GM10248 (cell line): ENCODE measurements at places on chromosomes 1 and 21.

DNA sequence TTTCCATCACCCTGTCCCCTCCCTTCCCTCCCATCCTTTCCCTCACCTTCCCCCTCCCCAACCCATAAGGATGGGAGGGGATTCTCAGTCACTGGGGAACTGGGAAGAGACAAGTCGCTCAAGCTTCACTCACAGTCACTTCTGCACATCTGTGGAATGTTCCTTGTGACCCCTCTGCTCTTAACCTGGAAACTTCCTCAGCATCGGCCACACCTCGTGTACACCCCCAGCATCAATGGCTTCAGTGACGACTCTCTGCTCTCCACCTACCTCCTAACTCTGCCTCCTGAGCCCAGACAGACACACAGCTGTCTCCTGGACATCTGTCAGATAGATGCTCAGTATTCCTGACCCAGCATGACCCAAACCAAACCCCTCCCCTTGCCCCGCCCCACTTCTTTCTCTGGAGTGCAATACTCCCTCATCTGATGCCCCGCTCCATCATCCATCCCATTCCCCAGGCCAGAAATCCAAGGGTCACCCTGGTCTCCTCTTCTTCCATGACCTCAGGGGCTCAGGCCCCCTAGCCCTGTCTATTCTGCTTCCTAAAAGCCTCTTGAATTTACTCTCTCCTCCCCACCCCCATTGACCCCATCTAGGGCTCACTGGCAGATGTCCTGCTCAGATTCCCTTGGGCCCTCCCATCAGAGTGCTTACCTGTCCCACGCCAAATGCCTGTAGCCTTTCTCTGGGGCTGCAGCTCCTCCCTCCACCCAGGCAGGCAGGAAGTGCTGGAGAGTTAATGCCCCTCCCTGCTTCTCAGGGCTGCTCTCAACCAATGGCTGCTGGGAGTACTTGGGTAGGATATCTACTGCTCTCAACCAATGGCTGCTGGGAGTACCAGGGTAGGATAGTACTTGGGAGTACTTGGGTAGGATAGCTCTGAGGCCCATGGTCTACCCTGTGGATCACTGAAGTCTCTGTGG lies 83.1 kb upstream of the CSF3R start:
- no peak for DNase-seq

DNA sequence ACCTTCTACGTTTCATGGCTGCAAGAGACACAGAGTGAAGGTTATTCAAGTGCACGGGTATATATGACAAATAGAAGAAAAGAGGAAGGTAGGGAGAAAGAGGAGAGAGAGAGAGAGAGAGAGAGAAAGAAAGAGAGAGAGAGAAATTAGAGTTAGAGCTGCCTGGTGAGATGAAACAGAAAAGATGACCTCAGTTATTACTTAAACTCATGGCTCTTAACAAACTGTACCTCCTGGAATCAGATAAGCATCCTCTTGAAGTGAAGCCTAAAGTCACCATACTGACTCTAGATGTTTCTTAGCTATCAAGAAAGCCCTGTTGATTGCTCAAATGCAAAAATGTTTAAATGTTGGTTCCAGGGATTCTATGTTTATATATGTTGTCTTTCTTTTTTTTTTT lies 597.7 kb upstream of the ZP4 start:
- no peak for DNase-seq

- DNase-seq: no peak
Observed at GRCh38 chr1:58774027-58774426, 9.8 kb downstream of the JUN start.

GRCh38 chr1:230876660-230877059 lies 8.3 kb upstream of the C1orf198 start:
- DNase-seq: no peak

GRCh38 chr1:39045231-39045630 lies 19.1 kb downstream of the NDUFS5 start:
- DNase-seq: no peak

GRCh38 chr1:53473463-53473862 lies 14.3 kb downstream of the DMRTB1 start:
- DNase-seq: no peak

- no peak for DNase-seq
Observed at GRCh38 chr1:231990388-231990787, 363.8 kb downstream of the DISC1 start.

DNA sequence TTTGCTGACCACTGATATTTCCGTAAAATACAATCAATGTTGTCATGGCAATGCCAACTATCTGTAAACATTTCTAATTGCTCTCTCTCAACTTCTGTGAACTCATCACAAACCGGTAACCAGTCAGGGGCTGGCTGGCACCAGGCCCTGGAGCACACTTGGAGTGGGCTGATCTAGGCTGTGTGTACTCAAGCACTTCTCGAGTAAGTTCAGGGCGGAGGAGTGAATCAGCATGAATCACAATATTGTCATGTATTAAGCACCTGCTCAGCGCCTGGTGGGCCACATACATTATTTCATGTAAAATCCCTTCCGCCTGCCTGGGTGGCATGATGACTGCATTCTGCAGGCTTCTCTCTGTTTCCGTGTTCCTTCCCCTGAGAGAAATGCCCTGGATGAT lies 212.4 kb downstream of the FOXD2 start:
- no peak for DNase-seq

- DNase-seq: no peak
Observed at GRCh38 chr1:235368428-235368827, 1.2 kb downstream of the TBCE start.

- DNase-seq: no peak
Observed at GRCh38 chr1:220730486-220730885, 17.6 kb upstream of the MTARC2 start.

DNA sequence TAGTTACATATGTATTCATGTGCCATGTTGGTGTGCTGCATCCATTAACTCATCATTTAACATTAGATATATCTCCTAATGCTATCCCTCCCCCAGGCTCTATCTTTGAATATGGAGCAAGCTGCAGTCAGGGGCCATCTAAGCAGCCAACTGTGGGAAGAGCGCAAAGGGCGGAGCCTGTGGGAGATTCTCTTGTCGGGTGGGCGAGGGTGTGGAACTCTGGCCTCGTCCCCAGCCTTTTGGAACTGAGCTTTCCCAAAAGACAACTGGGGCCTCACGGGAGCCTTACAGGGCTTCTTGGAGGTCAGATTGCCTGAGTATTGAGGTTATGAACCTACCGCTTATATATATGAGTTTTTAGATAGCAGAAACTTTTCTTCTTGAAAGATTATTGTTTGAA lies 117.2 kb downstream of the HHAT start:
- DNase-seq: no peak

DNA sequence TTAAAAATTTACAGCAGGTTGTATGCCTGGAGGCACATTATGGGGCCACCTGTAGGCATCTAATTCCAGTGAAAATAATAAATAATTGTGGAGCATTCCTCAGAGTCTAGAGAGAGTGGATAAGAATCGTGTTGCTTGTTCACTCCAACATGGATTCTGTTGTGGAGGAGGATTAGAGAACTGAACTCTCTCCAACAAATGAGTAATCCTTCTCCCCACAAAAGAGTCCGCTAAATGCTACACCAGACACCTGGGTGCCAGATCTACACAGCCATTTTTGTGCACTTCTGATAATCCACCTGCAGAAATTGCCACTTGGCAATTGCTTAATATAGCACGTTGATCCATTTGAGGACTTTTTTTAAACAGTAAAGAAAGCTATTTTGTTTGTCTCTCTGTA lies 113.7 kb upstream of the DPYD start:
- DNase-seq: no peak

DNA sequence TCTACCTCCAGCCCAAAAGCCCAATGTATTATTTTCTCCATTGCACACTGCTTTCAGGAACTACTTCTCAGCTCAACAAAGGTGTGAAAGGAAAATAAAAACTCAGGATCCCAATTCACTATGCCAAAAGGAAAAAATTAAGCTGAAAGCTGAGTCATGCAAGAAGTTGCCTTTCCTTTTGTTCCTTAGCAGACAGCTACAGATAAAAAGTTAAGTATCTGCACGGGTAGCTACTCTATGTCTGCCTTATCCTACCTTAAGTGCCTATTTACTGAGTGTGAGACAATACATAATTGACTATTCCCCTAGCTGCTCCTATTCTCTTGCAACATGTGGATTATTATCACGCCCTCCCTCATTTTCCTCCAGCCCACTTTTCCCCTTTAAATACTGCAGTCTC lies 84.1 kb downstream of the ADCY10 start:
- DNase-seq: no peak

- DNase-seq: no peak
Observed at GRCh38 chr1:181150842-181151241, 62.3 kb downstream of the IER5 start.

DNA sequence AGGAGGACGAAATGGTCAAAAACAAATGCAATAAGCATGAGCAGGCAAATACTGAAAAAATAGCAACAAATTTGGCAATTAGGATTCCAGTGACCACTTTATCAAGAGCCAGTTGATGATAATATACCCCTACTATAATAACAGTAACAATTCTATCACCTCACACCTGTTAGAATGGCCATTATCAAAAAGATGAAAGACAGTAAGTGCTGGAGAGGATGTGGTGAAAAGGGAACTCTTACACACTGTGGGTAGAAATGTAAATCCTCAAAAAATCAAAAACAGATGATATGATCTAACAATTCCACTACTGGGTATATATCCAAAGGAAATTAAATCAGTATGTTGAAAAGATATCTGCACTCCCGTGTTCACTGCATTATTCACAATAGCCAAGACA lies 114.3 kb upstream of the GFI1 start:
- DNase-seq: no peak

- no peak for DNase-seq
Observed at GRCh38 chr1:68904477-68904876, 407.6 kb upstream of the DEPDC1 start.

DNA sequence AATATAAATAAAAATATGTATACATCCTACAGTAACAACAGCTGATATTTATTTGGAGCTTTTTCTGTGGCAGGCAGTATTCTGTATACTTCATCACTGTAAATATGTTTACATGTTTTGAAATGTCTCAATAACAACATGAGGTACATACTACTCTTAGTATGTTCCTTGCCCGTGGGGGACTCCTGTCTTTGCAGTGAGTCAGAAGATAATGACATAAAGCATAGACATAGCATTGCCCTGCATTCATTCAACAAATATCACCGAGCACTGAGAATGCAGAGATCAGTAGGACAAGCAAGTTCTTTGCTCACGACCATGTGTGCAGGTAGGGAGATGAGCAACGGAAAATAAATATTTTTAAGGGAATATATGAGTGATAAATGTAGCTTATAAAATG lies 246.5 kb downstream of the LTN1 start:
- DNase-seq: no peak

- DNase-seq: no peak
Observed at GRCh38 chr1:4395158-4395557, 259.3 kb upstream of the AJAP1 start.

DNA sequence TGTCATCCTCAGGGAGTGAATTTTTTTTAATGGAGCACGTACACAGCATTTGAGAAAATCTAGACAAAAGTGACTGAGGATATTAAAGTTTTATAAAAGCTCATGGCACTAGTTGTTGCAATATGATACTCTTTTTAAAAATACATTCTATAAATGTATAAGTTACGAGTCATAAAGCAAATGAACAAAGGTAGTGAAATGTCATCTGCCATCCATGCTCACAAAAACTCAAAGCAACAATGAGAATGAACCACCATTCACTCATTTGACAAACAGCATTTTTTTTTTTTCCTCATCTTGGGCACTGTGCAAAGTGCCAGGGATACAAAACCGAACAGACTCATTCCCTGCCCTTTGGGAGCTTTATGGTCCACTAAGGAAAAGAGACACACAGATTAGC lies 38.7 kb downstream of the GPR137B start:
- DNase-seq: no peak

- DNase-seq: no peak
Observed at GRCh38 chr1:155984341-155984740, 6.0 kb upstream of the ARHGEF2 start.

DNA sequence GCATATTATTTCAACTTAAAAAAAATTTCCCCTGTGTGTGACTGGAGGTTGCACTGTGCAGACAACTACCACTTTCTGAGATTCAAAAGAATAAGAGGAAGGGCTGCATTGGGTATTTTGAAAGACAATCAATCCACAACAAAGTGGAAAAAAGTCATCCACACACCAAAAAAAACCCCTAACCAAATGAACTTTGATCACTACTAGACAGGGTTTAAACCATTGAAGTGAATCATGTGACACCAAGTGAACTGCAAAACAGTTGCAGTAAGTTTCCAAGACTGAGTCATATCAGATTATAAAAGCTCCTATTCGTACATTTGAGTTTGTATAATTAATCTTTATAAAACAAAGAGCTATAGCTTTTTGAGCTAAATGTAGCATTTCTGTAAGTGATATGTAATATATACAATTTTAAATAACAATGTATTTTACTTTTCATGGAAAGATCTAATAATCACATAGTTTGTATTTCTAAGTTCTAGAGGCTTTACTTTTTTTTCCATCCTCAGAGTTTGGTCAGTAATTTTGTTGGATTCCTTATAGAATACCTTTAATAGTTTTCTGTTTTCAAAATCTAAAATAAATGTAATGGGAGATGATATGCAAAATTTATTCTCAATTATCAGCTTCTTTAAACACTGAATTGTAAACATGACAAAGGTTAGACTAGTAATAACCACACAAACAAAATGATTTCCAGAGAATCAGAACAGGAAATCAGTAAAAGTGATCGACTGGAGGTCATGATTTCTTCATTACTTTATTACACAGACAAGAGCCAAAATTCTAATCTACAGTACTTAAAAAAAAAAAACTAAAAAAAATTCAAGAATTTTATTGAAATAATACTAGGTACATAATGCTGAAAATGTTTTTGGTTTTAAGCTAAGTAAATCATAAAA lies 50.5 kb upstream of the GFI1 start:
- peak; percentile 70 for DNase-seq

- DNase-seq: peak; percentile 86
Observed at GRCh38 chr1:26378088-26378878, 5.7 kb upstream of the ZNF683 start.

DNA sequence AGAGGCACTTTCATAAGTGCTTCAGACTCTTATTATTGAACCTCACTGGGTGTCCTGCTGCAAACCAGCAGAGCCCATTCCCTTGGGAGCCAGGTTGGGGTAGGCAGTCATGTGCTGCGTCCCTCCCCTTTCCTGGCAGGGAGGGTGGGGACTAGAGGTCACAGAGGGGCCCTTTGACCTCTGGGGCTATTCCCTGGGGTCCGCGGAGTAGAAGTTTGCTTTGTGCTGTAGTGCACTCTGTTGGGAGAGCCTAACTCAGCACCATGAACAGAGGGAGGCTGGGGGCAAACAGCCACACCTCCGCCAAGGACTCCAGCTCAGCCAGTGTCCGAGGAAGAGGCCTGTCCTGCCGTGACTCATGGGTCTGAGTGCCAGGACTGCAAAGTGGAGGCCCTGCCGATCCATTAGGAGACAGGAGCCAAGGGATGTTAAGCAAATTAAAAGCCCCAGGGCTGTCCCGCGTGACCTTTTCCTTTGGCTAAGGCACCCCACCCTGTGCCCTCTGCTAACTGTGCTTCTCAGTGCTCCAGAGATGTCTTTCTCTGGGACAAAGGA lies 3.0 kb upstream of the IGSF21 start:
- no peak for DNase-seq
